ENCODE measurements at places on chromosomes 13 and 19. TPM values are rescaled to one million over a fixed set of nuclear protein-coding genes. Genes with fewer than 3 reads are reported as not detected.

Gene CASP14
- total RNA-seq: not detected

Gene TEX101
- not detected for total RNA-seq

- no peak within 1 kb of the TSS for H3K4me3 ChIP-seq
- no peak within 1 kb of the TSS for H3K27ac ChIP-seq
- no peaks in the 10 kb centered on the region for H3K4me1 ChIP-seq
- no peaks in the 10 kb centered on the region for H3K36me3 ChIP-seq
These were observed at the start of gene LYPD4 for GRCh38 chr19:41844601-41845000. Gene LYPD4 (minus strand): TSS chr19:41844683. CDS start chr19:41839285, 5,398 bp downstream.

Gene BST2
- total RNA-seq: 153 TPM

GRCh38 chr13:59471106-59471505 lies 692.6 kb downstream of the DIAPH3 start:
- peaks cover 6% of the 10 kb centered on the region for H3K27me3 ChIP-seq
- no peaks in the 10 kb centered on the region for H3K4me1 ChIP-seq
- H3K36me3 ChIP-seq: no peaks in the 10 kb centered on the region
- no peak for DNase-seq

- DNase-seq: no peak
- H3K4me3 ChIP-seq: no peak overlapping the region
- H3K4me1 ChIP-seq: peaks cover 7% of the 10 kb centered on the region
- no peak overlapping the region for H3K27ac ChIP-seq
These were observed 5.8 kb upstream of the FRY start for GRCh38 chr13:32025730-32026129.

All from activated CD4-positive, alpha-beta T cell treated with anti-CD3 and anti-CD28 coated beads, Interleukin-2, amount 10 ng/mL, durations not matched to agents 24 days and 14 days (primary cell).